Suppressor macrophage (primary cell): ENCODE measurements at places on chromosomes 3 and 15.

DNA sequence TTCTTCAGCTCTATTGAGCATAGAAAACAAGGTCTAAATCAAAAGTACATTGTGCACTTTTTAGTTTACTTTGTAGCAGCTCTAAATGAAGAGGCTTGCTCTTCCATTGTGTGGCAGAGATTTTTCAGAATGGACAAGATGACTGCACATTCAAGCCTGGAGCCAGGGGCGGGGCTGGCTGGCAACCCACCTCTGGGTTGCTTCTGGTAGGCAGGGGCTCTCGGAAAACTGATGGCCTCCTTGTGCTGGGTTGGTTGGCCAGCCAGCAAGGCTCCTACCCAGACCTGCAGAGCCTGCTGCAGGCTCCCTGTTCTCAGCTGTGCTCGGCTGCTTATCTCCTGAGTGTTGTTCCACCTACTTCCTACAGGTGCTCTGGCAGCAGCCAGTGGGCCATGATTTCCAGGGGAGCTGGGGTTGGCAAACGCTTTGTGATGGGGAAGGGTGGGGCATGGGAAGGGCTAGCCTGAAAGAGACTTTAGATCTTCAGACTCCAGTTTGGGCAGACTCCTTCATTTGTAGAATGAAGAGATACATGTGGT is 8.8 kb downstream of the BSN start:
- DNase-seq, result no peak

DNA sequence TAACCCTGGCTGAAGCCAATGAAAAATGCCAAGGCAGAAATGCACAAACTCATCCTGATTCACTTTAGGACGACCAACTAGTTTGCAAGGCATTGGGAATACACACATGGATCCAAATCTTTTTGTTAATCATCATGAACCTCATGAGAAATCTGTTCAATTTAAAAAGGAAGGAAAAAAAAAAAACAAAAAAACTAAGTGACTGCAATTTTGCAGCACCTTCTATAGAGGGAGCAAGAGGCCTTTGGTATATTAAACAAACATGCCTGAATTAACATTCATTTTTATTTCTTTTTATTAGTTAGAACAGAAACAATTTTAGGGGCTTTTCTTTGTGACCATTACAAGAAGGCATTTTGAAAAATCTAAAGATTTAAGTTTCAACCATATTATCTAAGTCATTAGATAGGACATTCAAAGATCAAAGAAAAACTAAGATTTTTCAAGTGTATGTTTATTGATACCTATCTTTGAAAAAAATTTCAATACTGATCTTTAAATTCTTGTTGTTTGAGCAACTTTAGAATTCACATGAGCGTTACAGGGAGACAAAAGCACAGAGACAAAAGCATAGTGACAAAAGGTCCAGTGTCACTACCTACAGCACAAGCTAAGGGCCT is 182.4 kb downstream of the CBLB start:
- peak; percentile 47 for DNase-seq

- no peak for DNase-seq
These were observed 189.7 kb downstream of the PDZRN3 start for GRCh38 chr3:73435055-73435454.

- DNase-seq, result peak; percentile 43
These were observed 29.7 kb downstream of the BUB1B start for GRCh38 chr15:40190591-40190990.

- DNase-seq, result no peak
These were observed 805 bp downstream of the SERPINI1 start for GRCh38 chr3:167736264-167736787.

DNA sequence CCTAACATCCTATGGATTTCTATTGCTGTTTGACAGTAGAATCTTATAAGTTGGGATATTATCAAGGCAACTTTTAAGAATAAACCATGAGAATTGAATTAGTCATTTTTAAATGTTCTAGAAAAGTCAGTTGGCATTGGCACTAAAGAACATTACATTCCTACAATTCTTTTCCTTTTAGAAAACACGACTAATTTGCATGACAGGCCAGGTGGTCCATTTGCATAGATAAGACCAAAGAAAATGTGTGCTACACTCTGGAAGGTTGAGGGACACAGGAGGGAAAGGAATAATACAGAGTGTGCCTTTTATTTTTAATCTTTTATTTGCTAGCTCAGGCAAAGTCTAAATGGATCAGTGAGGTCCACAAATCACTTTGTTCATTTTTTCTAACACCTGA is 962.3 kb downstream of the EPHA3 start:
- DNase-seq, result no peak

DNA sequence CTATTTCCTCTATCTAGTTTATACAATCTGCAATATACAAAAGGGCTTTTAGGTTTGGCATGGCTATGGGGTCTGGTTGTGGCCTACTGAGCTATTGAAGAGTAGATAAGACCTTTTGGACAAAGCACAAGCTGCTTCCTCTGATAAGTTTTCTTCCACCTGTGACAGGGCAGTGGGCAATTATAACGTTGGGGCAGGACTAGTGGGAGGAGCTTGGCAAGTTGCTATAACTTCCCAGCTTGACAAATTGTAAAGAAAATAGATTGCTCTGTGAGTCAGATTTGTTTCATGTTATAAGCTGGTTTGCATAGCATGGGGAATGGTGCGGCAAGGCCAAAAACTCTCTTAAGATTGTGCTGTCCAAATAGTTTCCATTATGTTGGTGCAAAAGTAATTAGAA is 64.9 kb downstream of the SLC7A14 start:
- no peak for DNase-seq

GRCh38 chr3:53726643-53727042 is 119.6 kb downstream of the CHDH start:
- no peak for DNase-seq

DNA sequence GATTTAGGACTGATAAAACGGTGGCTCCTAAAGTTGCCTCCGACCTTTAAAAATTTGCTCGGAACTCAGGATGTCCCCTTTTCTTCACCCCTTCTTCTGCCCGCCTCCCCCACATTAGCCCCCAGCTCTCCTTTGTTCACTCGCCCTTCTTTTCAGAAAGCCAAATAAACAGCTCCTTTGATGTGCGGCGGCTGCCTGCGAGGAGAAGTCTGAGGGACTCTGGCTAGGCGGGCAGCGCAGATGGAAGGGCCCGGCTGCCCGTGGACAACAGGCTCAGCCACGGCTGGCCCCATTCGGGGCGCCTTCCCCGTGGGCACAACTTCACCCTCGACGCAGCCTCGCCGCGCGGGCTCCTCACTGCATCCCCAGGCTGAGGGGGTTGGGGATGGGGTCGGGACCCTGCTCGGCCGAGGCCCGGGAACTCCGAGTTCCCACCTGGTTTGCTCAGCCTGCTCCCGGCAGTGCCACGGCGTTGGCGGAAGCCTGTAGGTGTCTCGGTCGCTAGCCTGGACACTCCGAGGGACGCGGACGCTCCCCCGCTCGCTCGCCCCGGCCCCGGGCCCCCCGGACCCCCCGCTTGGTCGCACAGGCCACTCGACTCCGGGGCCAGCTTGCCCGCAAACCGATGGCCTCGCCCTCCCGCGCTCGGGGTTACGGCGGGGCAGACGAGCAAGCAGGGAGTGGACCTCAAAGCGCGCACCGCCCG is 897 bp upstream of the TLE3 start:
- DNase-seq, result peak; percentile 41

GRCh38 chr3:30356866-30357753 is 249.3 kb upstream of the TGFBR2 start:
- DNase-seq, result no peak

- no peak for DNase-seq
These were observed 103.0 kb upstream of the HES1 start for GRCh38 chr3:194032828-194033435.

GRCh38 chr3:129490273-129490675 is 38.2 kb upstream of the RHO start:
- peak; percentile 95 for DNase-seq

DNA sequence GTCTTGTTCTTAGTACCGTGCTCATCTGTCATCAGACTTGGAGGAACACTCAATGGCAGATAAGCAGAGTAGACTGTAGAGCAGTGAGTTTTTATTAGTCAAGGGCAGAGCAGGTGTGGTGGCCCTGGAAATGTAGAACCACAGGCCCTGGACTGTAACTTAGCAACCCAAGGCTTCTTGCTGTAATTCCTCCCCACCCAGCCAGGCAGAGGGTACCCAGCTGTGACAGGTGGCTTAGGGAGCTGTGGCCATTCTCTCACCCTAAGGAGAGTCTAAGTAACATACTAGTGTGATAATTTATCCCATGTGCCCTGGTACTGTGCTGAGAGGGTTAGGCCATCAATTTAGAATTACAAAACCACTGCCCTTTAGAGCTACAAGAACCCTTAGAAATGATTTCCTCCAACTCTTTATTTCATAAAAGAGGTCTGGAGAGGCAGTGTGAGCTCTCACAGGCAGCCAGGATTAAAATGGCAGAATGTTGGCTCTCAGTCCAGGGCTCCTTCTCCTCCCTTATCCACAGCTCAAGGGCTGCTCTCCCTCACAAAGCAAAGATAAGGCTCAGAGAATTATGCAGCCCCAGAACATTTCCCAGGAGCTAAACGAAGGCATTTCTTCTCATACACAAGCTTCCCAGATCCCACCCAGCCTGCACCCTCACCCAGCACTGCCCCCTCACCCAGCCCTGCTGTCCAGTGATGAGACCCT is 3.0 kb downstream of the POMGNT2 start:
- no peak for DNase-seq

DNA sequence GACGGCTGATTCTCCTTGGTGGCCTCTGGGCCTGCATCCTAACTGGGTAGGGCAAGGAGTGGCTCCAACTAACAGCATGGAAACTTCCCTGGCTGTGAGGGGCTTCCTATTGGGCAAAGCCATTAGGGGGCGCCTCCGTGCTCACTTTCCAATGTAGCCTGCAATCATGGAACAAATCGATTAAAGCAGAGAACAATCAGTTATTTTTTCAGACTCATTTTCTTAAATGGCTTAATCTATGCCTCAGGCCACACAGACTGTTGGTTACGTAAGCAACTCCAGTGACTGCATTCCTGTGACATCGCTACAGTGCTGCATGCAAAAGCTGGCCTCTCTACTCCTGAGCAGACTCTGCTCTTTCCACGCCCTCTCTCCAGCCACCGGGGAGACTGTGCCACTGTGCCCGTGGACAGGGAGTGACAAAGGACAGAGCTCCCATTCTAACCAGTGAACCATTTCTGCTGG is 278.9 kb downstream of the KLF13 start:
- DNase-seq, result peak; percentile 9

DNA sequence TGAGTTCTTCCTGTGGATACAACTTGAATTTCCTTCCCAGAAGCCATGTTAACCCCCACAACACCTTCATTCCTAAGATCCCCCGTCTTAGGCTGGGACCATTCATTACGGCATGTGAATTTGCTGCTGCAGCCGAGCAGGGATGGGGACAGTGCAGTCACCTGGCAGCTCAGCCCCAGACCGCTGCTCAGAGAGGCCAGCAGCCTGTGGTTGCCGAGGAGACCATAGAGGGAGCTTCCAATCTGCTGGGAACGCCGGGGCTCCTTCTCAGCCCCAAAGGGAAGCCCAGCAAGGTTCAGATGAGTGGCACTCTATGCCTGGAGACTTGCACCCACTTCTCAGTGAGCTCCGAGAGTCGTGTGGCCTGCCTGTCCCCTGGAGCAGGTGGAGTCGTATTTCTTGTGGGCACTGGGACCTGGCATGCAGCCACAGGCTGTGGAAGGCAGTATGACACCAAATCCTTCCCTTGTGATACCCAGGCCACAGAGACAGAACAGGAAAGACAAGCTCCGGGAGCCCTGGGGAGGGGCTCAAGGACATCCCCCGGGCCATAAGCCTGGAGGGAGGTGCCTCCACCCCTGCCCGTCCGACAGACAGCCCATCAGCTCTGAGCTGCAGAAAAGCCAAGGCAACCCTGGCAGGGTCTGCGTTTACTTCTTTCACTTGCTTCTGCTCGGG is 167.3 kb downstream of the FAM43A start:
- no peak for DNase-seq

DNA sequence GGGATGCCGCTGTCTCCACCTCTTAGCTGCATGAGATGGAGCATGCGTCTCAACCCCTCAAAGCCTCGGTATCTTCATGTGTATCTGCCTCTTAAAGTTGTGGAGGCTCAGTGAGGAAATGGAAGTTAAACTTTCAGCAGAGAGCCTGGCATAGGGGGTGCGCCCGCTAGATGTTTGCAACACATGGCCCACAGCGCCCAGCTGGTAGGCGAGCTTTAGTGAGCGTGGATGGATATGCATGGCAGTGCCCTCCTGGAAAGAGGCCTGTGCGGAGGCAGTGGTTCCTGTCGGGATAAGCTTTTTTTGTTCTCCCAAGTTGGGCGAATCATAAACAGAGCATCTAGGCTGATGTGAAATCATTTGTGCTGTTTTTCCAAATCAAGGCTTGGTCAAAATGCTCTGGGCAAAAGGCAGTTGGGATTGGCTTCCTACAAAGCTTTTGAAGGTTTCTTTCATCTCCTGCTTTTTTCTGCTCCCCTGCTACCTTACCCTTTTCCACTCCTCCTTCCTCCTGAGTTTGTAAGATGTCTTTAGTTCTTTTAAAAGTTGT is 272.4 kb upstream of the TPM1 start:
- DNase-seq, result no peak

DNA sequence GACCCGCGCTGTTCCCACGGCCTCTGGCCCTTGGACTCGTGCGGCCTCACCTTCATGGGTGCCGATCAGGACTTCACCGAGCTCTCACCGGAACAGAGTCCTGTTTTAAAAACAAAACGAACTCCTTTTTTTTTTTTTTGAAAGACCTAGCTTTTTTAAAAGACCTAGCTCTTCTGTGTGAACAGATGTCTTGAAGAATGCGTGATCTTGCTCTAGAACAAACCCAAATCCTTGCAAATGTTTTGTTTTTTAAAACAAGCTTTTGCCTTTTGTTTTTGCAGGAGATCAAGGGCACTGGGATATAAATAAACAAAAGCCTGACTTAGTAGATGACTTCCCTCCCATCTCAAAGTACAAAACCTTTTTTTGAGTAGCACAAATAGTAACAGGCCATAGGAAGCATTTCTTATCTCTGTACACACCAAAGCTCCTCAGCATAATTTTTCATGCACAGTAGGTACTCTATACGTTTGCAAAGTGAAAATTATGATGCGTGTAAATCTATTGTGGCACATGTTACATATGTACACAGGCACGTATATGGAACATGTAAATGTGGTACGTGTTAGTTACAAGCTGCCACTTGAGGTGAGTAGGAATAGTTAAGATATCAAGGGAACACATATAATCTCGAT is 1.1 kb upstream of the MSL2 start:
- DNase-seq, result no peak

- DNase-seq, result no peak
These were observed 246.5 kb downstream of the PTPRG start for GRCh38 chr3:61807865-61808276.

DNA sequence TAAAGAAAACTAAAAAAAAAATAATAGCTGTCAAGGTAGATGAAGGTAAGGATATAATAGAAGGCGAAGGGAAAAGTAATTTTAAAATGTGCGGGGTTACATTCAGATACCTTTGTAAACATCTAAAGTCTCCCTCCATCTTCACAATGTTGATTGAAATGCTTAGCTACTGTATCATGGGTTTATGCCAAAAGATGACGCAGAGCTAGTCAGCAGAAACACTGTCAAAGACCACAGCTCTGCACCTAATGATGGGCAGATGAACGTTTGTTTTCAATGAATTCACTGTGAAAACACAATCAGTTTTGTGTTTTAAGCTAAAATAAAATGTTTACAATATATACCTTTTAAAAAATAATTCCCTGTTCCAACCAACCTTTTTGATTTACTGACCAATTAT is 61.2 kb downstream of the RFTN1 start:
- DNase-seq, result no peak

GRCh38 chr3:7574435-7574834 is 713.5 kb downstream of the GRM7 start:
- no peak for DNase-seq
